ENCODE measurements at places on chromosomes 6 and 20.

DNA sequence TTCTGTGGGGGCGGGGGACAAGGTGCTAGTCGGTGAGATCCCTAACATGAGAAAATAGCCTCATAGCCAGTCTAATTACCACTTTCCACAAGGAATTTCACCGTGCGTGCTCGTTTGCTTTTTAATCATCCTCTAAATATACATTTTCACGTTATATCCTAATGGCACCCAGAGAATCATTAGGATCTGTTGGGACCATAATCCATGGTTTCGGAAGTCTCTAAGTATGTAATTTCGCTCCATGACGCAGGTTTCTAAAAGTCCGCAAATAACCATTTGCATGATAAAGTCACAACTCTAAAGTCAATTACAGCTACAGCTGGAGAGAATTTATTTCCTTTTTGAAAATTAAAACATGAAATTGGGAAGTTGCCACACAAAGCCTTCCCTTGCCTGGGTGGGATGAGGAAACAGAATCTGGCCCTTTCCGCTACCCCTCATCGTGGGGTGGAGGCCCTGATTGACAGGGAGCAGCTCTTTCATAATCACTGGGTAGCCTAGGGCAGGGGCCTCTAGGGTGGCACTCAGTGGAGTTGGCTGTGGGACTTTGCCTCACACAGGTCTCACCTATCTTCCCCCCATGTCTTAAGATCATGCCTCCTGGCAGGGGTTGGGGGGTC, 81.9 kb downstream of the LRFN2 start:
- DNase-seq: no peak

GRCh38 chr6:105968603-105969333, 117.4 kb upstream of the PRDM1 start:
- DNase-seq: no peak

DNA sequence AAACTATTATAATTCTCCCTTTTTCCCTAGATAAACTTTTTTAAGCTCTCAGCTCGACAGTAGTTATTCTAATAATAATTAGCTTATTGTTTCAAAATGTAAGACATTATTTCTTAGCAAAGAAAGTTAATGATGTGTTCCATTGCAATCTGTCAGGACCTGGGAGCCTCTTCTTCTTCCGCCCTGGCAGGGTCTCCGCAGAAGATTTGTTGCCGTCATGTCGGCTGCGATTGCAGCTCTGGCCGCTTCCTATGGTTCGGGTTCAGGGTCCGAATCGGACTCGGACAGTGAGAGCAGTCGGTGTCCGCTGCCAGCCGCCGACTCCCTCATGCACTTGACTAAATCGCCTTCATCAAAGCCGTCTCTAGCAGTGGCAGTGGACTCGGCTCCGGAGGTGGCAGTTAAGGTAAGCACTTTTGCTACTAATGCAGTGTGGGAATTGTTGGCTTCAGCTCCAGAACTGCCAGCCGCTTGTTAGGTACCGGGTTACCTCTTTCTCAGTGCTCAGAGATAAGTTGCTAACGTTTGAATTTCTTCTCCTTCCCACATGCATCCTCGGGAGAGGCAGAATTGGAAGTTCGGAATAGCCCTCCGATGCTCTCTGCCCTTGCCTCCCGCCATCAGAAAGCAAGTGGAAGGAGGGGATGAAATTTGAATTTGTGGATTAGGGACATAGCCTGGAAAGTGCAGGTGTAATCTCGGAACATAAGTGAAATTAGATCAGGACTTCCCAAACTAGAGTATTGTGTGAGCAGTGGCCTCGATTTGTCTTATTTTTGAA, at the start of gene CDC40:
Gene CDC40, plus strand, starts transcription at position 200 of the 781 bp plus-strand sequence. Its CDS starts 18 bp downstream, at position 218.
- DNase-seq: no peak

GRCh38 chr20:50368813-50369224, 141.4 kb upstream of the PTPN1 start:
- no peak for DNase-seq

DNA sequence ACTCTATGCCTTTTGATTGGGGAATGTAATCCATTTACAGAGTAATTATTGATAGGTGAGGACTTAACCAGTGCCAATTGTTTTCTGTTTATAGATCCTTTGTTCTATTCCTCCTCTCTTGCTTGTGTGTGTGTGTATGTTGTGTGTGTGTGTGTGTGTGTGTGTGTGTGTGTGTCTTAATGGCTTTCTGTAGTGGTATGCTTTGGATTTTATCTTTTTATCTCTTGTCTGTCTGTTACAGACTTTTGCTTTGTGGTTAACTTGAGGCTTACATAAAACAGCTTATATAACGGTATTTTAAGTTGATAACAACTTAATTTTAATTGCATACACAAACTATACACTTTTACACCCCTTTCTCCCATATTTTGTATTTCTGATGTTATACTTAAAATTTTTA, 54.7 kb downstream of the CDC5L start:
- DNase-seq: no peak

GRCh38 chr20:62047666-62048345, 17.9 kb downstream of the TAF4 start:
- no peak for DNase-seq

DNA sequence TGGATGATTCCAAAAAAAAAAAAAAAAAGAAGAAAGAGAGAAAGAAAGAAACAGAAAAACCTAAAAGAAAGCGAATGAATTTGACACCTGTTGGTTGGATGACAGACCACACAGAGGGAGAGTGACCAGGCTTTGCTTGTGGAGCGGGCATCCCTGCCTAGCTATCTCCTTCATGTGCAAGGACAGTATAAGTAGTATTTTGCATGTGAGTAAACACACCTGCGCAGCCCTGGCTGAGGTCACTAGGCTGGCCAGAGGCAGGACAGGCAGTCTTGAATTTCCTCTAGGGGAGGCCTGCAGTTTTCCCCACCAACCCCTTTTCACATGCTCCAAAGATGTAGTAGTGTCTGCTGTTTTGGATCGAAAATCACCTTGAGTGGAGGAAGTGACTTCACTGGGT, 126.4 kb downstream of the CCDC170 start:
- DNase-seq: no peak

DNA sequence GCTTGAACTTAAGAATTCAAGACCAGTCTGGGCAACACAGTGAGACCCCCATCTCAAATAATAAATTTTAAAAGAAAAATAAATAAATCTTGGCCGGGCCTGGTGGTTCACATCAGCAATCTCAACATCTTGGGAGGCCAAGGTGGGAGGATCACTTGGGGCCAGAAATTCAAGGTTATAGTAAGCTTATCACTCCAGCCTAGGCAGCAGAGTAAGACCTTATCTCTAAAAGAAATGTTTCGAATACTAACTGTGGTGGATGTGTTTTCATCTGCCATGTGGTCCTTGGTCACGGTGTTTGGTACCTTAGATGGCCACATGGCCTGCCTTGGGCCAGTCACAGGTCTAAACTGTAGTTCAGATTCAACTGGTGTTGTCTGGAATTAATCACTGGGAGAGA, 5.8 kb downstream of the UBE2C start:
- no peak for DNase-seq

- DNase-seq: peak; percentile 73
Measured at GRCh38 chr20:33933469-33933909, 60.2 kb upstream of the RALY start.

DNA sequence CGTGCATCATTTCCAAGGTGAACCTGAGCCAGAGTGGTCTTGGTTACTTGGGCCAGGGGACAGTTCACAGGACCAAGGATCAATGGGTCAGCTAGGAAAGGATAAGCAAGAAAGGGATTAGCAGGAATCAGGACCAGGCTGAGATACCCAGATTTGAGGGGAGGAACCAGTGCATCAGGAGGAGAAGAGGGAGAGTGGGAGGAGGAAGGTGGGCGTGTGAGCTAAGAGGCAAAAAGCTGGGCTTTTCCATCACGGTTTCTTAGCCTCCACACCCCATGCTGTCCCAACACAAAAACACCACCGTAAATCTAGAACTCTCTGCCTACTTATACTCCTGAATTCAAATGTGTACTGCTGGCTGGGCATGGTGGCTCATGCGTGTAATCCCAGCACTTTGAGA, 27.5 kb downstream of the EYA4 start:
- DNase-seq: no peak

- no peak for DNase-seq
Measured at GRCh38 chr6:121210943-121211342, 123.3 kb downstream of the TBC1D32 start.

DNA sequence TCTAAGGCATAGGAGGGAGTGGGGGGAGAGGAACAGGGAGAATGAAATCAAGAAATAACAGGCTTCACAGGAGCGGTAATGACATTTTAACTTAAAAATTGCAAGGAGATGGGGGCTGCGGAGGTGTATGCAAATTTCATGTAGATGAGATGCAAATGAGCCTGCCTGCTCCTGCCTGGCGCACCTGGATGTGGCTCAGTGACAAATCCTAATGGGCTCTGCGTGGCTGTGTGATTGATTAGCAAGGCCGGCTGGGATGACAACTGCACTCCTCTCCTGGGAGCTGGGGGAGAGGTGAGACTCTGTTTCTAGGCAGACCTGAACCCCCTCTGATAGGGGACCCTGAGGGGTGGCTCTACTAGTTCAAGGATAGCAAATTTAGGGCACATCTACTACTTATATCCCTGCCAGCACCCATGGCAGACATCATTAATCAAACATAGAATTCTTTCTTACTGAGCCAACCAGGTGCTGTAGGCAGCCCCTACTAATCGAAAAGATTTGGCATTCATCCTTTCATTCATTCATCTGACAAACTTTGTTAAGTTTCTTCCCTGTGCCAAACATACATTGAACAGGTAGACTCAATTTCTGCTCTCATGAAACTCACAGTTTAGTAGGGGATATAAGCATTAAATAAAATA, 38.4 kb upstream of the TGM2 start:
- DNase-seq: no peak

- DNase-seq: no peak
Measured at GRCh38 chr6:129967427-129967826, 51.0 kb upstream of the L3MBTL3 start.

DNA sequence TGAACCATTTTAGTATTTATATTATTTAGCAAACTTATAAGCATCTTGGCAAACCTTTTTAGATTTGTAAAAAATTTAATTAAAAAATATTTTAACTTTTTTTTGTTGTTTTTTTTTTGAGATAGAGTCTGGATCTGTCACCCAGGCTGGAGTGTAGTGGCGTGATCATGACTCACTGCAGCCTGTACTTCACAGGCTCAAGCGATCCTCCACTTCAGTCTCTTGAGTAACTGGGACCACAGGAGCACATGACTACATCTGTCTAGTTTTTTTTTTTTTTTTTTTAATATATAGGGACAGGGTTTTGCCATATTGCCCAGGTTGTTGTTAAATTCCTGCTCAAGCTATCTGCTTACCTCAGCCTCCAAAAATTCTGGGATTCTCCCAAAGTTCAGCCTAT, 161.1 kb downstream of the EYS start:
- DNase-seq: no peak

- no peak for DNase-seq
Measured at GRCh38 chr20:50277064-50277415, 86.4 kb downstream of the CEBPB start.

DNA sequence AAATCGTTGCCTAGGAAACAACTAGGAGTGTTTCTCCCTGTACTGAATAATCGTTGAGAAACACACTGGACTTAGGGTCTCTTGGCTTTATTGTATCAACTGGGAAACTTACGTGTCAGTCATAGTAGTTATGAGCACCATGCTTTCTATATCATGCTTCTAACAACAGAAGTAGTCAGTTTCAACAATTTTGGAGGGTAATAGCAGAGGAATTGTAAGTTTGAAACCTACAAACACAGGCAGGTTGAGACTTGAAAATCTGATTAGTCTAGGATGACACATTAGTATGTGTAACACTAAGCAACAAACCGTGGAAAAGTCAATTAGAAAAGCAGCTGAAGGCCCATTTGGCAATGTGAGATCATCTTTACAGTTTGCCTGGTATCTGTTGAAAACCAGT, 43.9 kb upstream of the FABP7 start:
- peak; percentile 80 for DNase-seq

- DNase-seq: no peak
Measured at GRCh38 chr6:13289789-13290318, 38.5 kb downstream of the TBC1D7 start.

All from tongue (tissue), 3 donors.